Left forelimb (tissue), 1 donor: ENCODE measurements at places on chromosomes 2 and 18.

DNA sequence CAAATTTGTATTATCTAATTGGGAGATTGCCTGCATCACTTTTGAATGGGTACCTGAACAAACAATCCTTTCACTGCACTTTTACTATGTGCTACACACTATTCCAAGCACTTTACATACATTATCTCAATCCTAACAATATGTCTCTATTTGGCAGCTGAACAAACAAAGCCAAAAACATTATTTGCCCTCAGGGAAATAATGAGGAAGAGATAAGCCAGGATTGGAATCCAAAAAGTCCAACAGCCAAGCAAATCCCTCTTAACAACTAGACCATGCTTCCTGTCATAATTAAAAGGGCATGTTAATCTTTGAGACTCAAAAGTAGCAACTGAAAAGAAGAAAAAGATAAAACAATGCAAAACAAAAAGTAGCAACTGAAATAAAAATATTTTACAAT is 32.1 kb downstream of the RPRD1A start:
- no peak for DNase-seq

DNA sequence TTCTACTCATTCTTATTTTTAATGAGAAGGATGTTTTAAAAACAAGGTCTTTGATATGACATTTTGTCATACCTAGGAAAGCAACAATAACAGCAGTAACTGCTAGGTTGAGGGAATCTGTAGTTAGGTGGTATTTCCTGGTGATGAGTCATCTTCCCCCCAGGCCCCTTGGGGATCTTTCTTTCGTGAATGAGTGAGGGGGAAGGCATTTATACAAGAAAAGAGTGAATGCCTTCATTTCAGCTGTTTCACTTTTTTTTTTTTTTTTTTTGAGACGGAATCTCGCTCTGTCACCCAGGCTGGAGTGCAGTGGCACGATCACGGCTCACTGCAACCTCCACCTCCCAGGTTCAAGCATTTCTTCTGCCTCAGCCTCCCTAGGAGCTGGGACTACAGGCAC is 108.6 kb downstream of the MAP4K4 start:
- DNase-seq, result no peak

- DNase-seq, result no peak
Observed at GRCh38 chr2:208034503-208035140, 9.3 kb upstream of the PLEKHM3 start.

DNA sequence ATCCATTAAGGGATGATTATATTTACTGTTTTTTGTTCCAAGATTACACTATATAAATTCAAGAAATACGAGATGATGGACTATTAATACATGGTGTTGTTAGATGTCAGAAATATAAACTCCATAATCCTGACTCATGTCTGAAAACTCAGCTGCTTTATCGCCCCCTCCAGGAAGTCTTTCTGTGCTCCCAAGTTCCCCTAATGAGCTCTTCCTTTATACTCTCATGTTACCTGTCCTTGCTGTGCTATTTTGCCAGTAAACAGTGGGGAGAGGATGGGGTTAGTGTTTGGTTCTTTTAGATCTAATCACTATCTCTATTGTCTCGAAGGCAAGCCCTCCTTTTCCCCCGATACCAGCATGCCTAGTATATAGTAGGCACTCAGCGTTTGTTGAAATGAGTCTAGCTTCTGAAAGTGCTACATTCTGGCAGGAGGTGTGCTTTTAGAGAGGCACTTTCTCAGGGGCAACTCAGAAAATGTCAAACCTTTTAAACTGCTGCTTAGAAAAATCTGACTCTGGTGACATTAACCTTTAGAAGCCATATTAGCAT is 21.4 kb upstream of the BARD1 start:
- DNase-seq, result no peak

GRCh38 chr2:224024270-224024669 is 14.8 kb downstream of the SERPINE2 start:
- DNase-seq, result no peak

DNA sequence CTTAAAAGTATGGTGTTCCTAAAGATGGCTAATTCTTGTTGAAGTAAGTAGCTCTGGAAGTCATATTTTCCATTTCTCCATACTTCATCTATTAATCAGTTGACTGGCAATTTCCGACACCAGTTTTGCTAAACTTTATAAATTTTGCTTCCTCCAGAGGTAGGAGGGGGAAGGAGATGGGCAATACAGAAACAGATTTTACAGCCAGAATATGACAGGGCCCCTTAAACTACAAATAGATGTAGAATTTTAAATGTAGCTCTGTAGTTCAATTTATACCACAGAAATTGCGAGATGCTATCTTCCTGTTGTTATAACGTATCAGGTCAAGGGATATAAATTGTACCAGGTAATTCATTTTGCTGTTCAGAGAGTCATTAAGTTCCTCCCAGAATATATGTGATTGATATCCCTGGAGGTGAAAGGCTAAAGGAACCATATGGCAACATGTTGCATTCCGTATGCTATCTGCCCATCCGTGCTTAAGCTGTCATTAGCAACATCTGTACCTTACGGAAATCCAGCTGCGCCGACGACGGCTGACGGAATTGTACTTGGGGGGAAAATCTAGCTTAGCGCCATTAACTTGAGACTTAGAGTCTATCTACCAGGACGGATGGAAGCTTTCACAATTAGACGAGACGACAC is 8.4 kb upstream of the NR4A2 start:
- no peak for DNase-seq

DNA sequence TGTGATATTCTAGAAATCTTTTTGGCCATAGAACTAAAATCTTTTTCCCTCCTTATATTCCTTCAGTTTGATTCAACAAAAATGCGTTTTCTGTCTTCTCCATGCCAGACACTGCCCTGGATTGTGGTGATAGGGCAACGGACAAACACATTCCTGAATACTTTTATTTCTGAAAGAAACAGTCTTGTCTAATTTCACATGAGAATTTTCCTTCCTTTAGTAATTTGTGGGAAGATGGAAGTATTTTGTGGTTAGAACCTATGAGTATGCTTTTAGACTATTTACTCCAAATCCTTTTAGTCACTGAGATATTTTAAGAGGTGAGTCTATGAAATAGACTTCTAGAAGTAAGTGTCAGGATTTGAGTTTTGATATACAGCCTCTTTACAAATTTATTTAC is 49.6 kb downstream of the COL5A2 start:
- no peak for DNase-seq

GRCh38 chr2:17821535-17822444 is 5.5 kb downstream of the MSGN1 start:
- DNase-seq, result no peak

GRCh38 chr18:50126471-50126870 is 68.5 kb downstream of the MYO5B start:
- DNase-seq, result no peak

GRCh38 chr18:3688690-3689089 is 238.7 kb downstream of the TGIF1 start:
- DNase-seq, result no peak

DNA sequence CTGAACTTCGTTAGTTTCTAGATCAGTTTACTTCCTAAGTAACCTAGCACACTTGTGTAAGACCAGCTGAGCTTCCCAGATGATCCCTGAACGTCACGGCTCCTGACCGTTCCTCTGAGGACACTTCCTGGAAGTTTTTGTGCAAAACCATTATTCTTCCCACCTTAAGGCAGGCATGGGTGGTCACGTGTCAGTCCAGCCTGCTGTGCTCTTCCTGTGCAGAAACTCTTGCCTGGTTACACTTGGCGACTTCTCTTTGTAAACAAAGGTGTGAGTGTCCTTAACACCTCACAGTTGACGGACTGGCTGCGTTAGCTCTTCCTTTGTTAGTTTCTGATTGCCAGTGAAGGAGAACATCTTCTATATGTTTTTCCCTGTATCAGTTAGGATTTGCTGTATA is 118.3 kb downstream of the SH3RF3 start:
- no peak for DNase-seq

DNA sequence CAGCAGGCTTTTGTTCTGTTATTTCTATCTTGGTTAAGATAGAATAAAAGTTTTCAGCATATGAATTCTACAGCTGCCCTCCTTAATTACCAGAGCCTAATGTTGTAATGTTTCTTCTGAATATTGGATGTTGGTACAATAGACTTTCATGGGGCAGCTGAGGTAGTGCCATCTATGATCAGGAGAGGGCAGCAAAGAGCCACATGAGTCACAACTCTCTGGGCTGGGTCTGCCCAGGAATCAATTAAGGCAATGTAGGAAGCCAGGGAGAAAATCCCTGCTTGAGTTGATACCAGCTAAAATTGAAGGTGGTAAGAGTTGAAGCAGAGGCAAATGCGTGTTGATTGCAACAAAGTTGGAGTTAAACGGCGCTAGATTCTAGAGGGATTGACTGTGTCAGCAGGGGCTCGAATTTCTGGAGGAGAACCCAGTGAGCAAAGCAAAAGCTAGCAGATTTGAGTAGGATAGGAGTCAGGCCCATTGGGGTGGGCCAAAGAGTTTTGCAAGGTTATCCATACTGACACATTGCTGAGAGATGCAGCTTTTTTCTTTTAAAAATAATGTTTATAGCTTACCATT is 10.6 kb upstream of the MC5R start:
- no peak for DNase-seq

DNA sequence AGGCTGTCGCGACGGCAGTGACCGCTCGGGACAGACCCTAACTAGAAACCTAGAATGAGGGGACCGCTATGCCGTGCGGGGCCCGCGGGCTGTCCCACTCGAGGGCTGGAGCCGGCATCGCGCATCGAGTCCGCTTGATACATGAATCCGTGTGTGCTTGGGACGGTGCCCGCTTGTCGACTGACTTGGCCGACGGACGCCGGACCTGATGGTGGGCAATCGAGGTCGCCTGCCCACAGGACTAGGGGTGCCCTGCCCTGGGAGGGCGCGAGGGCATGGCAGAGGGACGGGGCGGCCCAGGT is 749 bp upstream of the PTMA start:
- DNase-seq, result no peak

GRCh38 chr2:9631553-9631819 is 689 bp upstream of the YWHAQ start:
- DNase-seq, result no peak

GRCh38 chr2:95061601-95062183 is 36.2 kb downstream of the MAL start:
- DNase-seq, result peak; percentile 54

- DNase-seq, result no peak
Observed at GRCh38 chr2:73963385-73964120, 21.2 kb upstream of the TET3 start.

DNA sequence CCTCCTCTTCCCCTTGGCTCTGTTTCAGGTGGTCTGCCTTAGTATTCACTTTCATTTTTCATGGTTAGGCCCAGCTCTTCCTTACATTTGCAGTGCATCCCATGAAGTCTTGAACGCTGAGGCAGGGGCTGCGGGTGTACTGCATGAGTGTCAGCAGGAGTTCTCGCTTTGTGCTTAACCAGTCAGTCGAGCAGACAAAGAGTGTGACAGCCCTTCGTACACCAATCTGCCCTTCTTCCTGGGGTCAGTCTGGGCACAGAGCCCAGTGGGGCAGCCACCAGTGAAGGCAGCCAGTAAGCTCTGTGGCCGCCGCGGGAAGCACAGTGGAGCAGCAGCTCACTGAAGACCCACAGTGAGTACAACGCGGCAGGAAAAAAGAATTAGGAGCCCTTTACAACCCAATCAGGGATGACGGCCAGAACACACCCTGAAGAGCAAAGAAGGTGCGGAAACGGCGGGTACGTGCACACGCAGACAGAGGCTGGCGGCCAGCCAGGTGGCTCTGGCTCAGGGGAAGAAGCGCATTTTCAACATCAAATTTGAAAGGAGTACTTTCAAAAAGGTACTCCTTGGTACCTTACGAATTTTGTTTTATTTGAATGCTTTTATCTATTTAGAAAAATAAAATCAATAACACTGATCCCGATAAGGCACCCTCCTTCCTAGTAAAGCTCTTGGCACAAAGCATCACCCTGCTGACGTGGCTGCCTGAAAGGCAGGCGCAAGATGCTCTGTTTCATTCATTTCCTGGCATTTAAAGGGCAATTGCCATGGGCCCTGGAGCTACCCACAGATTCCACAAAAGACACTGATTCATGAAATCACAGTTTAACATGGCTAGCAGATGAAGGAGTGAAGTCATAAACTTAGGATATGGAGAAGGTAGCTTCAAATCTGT is 47.0 kb upstream of the SEMA4C start:
- no peak for DNase-seq

GRCh38 chr18:75437979-75438378 is 10.5 kb upstream of the SMIM21 start:
- DNase-seq, result no peak

DNA sequence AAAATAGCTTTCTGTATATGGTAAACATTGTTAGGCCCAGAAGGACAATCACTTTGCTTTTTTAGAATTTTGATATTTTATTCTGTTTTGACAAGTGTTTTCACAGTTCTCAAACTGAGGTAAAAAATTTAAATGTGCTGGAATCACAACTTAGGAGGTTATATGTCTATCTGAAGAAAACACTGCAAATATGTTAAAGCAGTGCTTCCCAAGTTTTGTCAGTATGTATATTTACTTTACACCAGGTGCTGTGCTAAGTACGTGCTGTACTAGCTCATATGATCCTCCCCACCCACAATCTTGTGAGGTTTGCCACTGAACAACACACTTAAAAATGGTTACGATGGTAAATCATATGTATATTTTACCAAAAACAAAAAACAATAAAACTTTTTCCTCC is 124.2 kb downstream of the CABYR start:
- no peak for DNase-seq

DNA sequence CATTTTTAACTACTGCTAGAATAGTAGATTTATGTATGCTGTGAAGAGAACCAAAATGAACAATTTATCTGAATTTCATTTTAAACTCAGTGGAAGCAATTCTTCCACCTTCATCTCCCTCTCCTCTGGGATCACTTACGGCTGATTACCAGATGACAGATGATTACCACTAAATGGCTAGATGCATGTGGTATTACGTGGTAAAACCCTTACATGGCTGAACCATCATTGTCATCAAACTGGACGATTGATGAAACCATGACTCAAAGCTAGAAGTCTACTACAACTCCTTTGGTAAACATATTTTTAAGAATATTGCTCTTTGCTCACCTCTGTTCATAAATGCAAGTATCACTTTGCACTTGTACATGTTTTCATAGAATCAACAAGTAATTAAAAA is 48.5 kb upstream of the DOCK10 start:
- DNase-seq, result no peak

DNA sequence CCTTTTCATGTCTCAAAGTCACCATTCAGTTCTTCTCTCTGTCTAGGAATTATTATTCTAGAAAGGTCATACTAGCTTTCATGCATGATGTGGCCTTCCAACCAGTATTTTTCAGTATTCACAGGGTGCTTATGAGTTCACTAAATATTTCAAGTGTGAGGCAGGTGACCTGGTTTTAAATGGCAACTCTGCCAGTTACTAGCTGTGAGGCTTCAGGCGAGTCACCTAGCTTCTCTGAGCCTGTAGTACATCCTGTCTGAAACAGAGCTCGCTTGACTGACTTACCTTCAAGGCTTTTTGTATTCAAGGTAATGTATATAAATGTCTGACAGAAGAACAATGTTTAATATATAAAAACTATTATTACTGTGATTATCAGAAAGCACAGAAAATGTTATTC is 19.4 kb upstream of the ACVR1 start:
- DNase-seq, result no peak

GRCh38 chr2:230896346-230897115 is 28.5 kb downstream of the GPR55 start:
- DNase-seq, result peak; percentile 23
